ENCODE measurements at places on chromosomes 1 and 21. TPM values are rescaled to one million over a fixed set of nuclear protein-coding genes. Genes with fewer than 3 reads are reported as not detected.
A peak's percentile ranks its signal among the peaks of the same experiment; 100 is the strongest.

DNA sequence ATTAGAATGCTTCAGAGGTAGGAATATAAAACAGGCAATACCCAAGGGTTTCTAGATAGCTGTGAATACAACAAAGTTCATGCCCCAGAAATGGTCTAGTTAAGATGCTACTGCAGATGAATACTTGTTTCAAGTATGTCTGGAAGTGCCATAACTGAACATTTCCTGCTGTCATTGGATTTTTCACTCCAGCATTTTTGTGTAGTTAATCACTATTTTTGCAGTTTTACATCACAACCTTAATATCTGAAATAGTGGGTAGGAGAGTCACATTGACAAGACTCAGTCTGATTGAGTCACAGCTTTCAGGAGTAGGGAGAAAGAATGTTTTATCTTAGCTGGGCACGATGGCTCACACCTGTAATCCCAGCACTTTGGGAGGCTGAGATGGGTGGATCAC is 126.4 kb upstream of the C1orf21 start:
- DNase-seq = no peak
- peaks cover 19% of the 10 kb centered on the region for H3K27me3 ChIP-seq
- no peak overlapping the region for H3K4me3 ChIP-seq
- H3K4me1 ChIP-seq = no peaks in the 10 kb centered on the region
- H3K27ac ChIP-seq = no peak overlapping the region
- no peaks in the 10 kb centered on the region for H3K36me3 ChIP-seq

DNA sequence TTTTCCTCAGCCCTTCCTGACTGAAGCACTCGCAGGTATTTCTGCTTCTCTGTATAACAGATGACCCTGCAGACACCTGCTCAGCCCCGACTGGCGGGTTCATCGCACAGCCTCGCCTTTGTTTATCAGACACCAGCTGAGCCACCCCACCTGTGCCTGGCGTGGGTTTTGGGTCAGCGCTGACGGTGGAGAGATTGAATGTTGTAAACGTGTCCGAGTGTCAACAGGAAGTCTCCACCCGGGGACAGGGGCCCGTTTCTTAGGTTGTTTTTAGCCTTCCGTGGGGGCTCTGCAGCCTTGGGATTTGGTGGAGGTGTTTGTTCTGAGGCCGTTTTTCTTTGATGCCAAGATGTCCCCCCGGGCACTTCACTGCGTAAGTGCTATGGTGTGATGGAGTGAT is 60.1 kb downstream of the COL18A1 start:
- H3K27me3 ChIP-seq = peaks cover 17% of the 10 kb centered on the region
- peak overlapping the region; percentile 16 for H3K4me3 ChIP-seq
- H3K27ac ChIP-seq = no peak overlapping the region
- H3K4me1 ChIP-seq = peaks cover 13% of the 10 kb centered on the region
- no peaks in the 10 kb centered on the region for H3K36me3 ChIP-seq
- no peak for DNase-seq

DNA sequence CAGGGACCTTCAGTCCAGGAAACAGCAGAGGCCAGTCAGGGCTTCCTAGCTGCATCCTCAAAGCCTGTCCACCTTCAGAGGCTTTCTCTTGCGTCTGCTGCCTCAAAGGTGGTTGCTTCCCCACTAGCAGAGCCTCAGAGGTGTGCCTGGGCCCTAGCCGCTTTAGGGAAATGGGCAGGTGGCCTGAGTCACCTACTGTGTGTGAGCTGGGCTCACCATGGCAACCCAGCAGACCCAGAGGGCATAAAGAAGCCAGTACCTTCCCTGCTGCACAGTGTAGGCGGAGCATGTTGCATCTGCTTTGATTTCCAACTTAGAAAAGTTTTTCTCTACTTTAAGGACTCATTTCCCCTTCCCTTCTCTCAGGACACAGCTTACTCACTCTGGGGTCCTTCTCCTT is 12.5 kb downstream of the SLC9A1 start:
- H3K36me3 ChIP-seq = peaks cover 5% of the 10 kb centered on the region
- DNase-seq = no peak
- peaks cover 18% of the 10 kb centered on the region for H3K4me1 ChIP-seq

DNA sequence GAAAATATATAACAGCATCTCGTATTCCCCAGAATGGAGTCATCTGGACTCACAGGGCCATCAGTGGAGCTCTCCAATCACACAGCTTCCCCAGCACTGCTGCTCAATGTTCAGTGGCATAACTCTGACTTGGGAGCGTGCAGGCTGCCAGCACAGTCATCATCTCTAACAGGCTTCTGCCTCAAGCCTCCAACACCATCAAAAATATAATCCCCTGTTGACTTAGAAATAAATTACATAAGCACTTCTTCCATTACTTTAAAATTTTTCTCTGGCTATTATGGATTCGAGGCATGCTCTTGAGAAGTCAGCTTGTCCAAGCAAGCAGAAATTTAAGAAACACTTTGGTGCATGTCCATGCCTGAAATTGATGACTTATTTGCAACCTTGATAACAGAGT is 6.2 kb downstream of the DUSP23 start:
- H3K27me3 ChIP-seq = peaks cover 3% of the 10 kb centered on the region
- no peak for DNase-seq
- H3K4me1 ChIP-seq = no peaks in the 10 kb centered on the region
- no peaks in the 10 kb centered on the region for H3K36me3 ChIP-seq

DNA sequence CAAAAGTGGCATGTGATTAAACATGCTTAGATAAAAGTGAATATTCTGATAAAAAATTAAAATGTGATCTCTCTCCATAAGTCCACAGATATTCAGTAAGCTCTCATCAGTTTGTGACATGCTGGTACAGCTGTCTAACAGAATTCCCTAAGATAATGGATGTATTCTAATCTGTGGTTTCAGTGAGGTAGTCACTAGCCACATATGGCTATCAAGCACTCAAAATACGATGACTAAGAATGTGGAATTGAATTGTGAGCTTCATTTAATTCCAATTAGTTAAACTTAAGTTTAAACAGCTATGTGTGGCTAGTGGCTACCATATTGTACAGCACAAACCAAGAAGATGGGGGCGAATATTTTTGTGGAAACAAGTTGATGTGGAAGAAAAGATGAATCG is 4.1 kb upstream of the REG4 start:
- H3K27ac ChIP-seq = no peak overlapping the region
- H3K27me3 ChIP-seq = peaks cover 1% of the 10 kb centered on the region
- H3K36me3 ChIP-seq = no peaks in the 10 kb centered on the region

DNA sequence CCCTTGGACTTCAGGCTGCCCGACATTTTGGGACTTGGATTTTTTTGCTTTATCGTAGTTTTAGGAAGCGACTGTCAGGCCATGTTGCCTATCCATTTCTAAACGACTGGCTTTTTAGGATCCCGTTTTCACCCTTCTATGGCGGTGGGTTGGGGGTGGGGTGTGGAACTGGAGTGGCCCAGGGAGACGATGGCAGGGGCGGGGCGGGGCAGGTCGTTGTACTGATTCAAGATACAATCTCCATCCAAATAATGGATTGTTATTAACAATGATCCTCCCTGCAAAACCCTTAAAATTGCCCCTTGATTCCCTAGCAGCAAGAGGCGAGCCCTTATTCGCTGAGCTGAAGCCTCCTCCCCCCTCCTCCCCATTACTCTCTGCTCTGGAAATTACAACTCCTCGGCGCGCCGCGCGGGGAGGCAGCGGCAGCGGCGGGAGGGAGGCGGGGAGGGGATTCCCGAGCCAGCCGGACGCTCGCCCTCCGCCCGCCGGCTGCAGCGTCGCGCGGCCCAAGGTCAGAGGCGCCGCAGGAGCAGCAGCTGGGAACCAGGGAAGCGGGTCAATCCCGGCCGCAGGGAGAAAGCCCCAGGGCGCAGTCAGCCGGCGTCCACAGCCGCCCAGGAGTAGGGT is at the start of gene TRIM67:
TRIM67 (plus strand) TSS at position 392 of the 630 bp plus-strand sequence. CDS start 912 bp downstream, outside the sequence.
- peaks cover 12% of the 10 kb centered on the region for H3K4me1 ChIP-seq
- peaks cover 50% of the 10 kb centered on the region for H3K27me3 ChIP-seq
- no peak for DNase-seq
- H3K27ac ChIP-seq = no peak within 1 kb of the TSS
- H3K36me3 ChIP-seq = no peaks in the 10 kb centered on the region

DNA sequence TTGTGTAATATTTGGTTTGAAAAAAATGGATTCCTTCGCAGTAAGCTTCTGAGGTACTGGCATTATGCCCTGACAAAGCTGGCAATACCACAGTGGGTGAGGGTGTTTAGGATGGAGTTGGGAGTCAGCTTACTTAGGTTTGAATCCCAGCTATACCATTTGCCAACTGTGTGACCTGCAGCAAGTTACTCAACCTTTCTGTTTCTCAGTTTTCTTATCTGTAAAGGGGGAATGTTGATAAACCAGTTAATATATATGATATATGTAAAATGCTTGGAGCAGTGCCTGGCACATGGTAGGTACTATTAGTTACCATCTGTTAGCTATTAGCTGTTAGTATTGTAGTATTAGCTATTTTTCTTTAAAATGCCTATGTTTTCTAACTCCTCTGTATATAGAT is 4.9 kb upstream of the HDGF start:
- H3K4me3 ChIP-seq = no peak overlapping the region
- no peak for DNase-seq
- H3K36me3 ChIP-seq = peaks cover 1% of the 10 kb centered on the region
- no peaks in the 10 kb centered on the region for H3K27me3 ChIP-seq
- H3K27ac ChIP-seq = no peak overlapping the region

Gene TMIGD3
- not detected for total RNA-seq

Gene MFSD2A
- total RNA-seq = 30.3 TPM

Gene TBX15
- total RNA-seq = 0.09 TPM

Measured in activated B cell treated with CpG ODN at 0.5 μM for 24 hours (primary cell).